Astrocyte of the spinal cord (primary cell): ENCODE measurements at places on chromosomes 6 and 20.

- no peak for DNase-seq
Observed at GRCh38 chr6:161021998-161022743, 30.6 kb downstream of the MAP3K4 start.

DNA sequence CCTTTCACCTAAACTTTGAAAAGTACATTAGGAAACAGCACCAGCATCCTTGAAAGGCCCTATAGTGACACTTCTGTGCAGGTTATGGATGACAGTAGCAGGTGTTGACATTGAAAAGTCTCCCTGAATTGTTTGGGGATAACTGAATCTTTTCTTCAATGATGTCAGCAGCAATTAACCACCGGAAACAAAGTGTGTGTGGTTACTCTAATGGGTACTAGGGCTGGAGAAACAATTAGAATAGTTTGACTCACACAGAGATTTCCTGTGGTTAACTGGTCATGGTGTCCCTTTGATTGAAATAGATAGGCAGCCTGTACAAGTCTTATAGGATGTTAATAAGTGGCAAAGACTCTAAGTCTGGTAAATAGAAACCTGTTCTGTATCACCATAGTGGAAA is 189.1 kb downstream of the TBX18 start:
- DNase-seq: peak; percentile 85

GRCh38 chr6:6709106-6709505 is 120.6 kb downstream of the LY86 start:
- DNase-seq: no peak

GRCh38 chr20:64173116-64173515 is 8.9 kb downstream of the MYT1 start:
- no peak for DNase-seq

- DNase-seq: peak; percentile 33
Observed at GRCh38 chr6:138004430-138005287, 102.6 kb downstream of the PERP start.

DNA sequence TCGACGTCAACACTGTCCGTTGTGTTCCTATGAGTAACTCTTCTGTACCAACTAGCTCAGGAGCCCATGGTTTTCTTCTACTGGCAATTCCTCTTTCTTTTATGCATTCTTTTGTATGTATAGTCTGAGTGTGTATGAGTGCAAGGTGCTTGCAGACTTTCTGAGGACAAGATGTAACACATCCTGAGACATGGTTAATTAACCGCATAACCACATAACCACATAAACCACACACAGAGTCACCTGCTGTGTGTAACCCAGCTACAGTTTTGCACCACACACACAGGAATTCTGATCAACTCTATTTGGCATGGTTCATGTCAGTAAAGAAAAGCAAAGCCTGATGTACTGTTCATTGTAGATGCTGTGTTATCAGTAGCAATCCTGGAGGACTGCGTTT is 98.6 kb downstream of the DACT2 start:
- no peak for DNase-seq

DNA sequence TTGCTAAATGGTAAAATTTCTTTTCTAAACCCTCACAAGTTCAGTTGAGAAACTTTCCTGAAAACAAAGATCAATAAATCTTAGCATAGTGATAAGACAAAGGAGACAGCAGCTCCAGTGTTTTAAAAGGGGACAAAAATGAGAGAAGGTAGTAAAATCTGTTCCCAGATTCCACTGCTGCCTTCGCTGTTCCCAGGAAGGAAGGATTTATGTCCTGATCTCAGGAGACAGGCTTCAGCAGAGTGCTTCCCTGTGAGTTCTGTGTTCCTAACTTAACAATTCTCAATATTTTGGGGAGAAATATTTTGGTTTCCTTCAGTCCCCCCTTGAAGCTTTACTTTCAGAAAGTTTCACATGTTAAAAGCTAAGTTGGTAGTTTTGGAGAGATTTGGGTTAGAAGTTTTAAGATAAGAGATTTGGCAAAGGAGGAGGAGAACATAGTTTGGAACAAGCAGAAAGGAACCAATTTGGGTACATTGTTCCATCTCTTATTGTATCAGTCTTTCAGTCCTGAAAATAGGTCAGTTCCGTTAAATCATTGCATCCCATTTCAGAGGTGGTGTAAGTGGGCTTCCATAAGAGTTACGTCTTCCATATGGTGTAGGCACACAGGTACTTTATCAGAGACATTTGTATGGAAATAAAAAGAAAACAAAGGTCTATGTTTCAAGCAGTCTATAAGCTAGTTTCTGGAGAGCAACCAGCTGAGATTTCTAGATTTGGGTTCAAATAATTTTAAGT is 20.8 kb downstream of the IRF4 start:
- no peak for DNase-seq

GRCh38 chr6:55046869-55047422 is 127.4 kb upstream of the HCRTR2 start:
- no peak for DNase-seq

DNA sequence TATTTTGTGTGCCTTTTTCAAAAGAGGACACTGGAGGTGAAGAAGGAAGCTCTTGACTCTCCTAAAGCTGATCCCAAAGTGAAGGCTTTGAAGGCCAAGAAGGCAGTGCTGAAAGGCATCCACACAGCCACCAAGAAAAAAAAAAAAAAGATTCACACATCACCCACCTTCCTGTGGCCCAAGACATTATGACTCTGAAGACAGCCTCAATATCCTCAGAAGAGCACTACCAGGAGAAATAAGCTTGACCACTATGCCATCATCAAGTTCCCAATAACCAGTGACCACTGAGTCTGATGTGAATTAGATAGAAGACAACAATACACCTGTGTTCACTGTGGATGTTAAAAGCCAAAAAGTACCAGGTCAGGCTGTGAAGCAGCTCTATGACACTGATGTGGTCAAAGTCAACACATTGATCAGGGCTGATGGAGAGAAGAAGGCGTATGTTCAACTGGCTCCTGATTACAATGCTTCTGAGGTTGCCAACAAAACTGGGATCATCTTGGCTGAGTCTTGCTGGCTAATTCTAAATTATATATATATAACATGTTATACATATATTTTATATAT is 59.4 kb downstream of the PLCG1 start:
- no peak for DNase-seq

DNA sequence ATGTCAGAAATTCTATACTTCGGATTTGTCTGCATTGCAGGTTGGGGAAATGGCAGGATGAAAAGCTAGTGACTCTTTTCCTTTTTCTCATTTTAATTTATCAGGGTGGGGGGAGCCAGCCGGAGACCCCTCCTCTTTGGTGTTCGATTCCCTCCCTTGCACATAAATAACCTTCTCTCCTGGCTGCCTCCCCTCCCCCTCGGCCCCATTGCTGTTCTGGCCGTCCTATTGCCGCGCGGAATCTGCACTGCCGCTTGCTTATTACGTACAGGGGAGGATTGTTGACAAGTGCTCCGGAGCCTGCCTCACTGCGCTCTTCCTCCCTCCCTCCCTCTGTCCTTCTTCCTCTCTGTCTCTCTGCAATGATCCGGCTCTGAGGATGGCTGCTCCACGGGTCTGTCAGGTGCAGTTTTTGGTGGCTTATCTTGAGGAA is 154.7 kb downstream of the JARID2 start:
- peak; percentile 32 for DNase-seq

DNA sequence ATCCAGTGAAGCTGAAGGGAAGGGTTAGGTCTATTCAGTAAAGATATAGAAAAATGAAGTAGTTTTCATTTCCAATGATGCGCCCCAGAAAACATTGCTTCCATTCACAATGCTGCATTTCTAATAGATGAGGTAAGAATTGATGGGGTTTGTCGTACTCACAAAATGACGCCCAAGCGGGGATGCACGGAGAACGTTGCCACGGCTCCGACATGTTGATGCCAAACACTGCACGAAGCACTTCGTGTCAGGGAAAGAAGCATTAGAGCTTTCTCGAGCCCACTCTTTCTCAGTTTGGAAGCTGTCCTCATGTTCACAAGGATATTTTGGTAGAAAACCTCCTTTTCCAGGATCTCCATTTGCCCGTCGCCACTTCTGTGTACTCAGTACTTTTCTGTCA is 21.6 kb upstream of the MAFB start:
- DNase-seq: no peak

DNA sequence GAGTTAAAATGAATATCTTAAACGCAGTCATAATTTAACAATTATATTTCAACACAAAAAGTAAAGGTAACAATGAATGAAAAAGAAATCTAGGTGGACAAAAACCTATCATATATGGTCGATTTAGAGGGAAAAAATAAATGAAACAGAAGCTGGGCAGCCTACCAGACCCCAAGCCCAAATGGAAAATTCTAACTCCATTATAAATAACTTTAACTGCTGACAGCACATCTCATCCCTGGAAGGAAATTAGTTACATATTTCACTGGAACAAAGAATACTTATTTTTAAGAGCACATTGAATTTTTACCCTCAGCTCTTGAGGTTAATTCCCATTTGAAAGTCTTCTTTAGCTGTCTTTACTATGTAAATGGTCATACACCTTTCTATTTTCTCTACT is 39.1 kb downstream of the COL12A1 start:
- DNase-seq: no peak

DNA sequence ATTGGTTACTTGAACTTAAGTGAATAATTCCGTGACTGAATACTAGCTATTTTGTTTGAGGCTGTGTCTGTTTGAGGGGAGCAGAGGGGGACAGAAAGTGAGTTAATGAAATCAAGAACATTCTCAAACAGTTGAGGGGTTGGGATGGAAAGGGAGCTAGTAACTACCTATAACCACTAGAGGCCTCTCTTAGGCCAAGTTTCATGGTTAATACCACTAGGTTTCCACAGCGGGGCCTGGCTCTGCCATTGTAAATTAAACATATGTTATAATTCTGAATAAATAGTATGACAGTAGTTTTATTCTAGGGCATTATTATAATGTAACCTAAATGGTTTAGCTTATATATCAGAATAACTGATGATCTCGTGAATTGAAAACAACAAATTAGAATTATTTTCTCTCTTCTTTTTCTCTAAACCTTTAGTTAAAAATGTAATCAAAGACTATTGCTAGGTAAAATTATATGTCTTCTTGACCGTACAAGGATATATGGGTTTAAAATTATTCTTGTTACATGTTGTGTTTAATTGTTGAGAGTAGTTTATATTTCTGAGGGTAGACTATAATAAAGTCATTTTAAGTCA is 108.1 kb downstream of the BCKDHB start:
- DNase-seq: peak; percentile 66

DNA sequence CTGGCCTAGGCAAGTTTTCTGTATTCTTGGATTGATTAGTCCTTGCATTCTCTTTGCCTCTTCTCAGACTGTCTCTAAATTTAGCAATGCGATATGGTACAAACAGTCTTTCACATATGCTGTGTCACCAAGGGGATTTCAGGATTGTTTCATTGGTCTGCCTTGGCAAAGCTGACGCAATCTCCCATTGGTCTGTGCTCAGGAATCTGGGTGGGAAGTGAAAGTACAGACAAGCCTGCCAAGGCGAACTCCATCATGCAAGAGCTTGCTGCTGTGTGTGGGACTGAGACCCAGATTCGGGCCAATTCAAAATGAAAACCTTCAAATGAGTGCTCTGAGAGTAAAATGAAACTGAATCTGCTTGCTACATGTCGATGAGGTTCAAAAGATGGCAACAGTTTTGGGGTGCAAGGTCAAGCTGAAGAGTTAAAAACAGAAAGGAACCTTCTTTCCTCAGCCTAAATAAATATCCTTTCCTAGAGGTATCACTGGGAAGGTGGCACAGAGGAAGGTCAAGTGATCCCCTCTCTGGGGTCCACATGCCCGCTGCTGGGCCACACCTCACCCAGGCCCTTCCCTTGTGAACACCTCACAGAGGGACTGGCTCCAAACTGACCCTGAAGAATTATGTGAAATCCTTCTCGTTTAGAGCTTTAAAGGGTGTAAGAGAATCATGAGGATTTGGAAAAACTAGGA is 198.8 kb upstream of the PREP start:
- peak; percentile 97 for DNase-seq

DNA sequence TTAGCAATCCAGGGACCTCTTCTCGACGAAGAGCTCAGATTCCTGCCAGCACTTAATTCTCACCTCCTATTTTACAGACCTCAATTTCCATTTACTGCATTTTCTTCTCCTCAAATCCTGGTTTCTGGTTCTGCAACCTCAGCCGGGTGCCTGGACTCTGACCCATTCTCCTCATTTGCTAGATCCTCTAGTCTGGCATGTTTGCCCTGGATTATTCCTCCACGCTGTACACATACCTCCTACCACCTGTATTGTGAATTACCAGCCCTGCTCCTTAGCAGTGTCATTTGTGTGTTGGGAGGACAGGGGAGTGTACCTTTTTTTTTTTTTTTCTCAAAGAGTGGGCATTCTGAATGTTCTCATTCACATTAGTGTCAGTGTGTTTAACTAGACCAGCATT is 204.4 kb downstream of the ZMYND8 start:
- no peak for DNase-seq

DNA sequence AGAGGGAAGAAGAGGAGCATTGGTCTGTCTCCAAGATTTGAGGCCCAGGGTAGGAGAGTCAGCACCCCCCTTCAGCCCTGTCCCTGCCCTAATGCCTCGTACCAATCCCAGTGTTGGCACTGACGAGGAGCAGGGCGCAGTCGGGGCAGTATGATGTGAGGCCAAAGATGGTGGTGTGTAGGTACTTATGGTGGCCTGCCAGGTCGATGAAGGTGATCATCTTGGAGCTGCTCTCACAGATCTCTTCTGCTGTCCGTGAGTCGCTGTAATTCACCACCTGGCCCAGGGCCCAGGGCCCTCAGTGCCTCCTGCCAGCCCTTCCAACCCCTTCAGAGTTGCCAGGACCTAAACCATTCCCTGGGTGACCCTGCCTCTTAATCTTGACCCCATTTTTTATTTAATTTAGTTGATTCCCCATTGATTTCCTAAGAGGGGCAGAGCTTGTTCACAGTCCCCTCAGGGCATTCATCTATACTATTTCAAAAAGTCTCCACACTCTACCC is 4.2 kb downstream of the GTPBP2 start:
- DNase-seq: no peak

GRCh38 chr6:149964308-149965193 is 808 bp downstream of the ULBP1 start:
- peak; percentile 42 for DNase-seq

DNA sequence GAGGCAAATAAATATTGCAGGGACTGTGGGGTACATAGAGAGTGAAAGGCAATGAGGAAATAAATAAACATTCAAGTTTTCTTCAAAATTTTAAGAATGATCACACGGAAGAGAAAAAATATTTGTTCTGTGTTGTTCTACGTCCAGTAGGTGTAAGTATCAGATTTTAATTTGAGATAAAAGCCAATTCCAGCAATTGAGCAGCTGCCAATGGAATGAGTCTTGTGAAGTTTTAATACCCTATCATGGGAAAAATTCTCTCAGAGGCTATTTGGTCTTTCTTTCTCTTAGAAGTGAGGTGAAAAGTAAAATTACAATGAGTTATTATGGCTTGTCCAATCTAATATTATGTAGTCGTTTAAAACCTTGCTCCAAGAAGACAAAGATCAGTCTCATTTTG is 195.7 kb upstream of the CITED2 start:
- no peak for DNase-seq
